ENCODE measurements at places on chromosomes 1 and 21. TPM values are rescaled to one million over a fixed set of nuclear protein-coding genes. Genes with fewer than 3 reads are reported as not detected.

DNA sequence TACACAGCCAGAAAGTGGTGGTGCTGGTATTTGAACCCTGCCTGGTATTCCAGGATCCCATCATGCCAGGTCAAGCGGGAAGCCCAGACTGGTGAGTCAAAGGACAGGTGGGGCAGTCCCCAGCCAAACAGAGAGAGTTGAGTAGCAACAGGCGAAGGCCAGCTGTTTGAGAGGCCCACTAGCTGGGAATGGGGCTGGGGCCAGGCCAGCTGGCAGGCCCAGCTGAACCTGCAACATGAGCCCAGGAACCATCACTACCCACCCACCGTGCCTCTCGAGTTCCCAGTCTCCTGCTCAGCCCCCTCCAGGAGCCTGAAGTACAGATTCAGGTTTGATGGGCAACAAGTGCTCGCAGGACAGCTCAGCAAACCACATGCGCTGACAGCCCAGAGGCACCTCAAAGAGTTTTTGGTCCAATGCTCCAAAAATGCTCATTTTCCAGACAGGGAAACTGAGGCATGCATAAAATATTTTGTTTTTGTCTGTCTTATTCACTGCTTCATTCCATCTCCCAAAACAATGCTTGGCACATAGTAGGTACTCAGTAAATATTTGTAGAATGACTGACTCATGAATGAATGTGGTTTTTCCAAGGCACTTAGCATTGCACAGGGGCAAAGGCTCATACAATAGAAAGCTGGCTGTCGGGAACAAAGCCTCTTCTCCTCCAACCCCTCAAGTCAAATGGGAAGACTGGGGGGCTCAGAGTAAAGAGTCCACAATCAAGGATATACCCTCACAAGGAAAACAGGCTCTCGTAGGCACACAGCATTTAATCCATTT is 42.5 kb upstream of the CLIC4 start:
- peaks cover 40% of the 10 kb centered on the region for H3K4me1 ChIP-seq
- no peak overlapping the region for H3K4me3 ChIP-seq
- H3K27ac ChIP-seq, result no peak overlapping the region
- no peak for DNase-seq
- H3K36me3 ChIP-seq, result no peaks in the 10 kb centered on the region

GRCh38 chr1:236706183-236706582 is 19.9 kb downstream of the ACTN2 start:
- no peak overlapping the region for H3K4me3 ChIP-seq
- no peaks in the 10 kb centered on the region for H3K36me3 ChIP-seq
- H3K4me1 ChIP-seq, result no peaks in the 10 kb centered on the region

GRCh38 chr1:96698342-96698983 is 23.1 kb upstream of the PTBP2 start:
- H3K4me3 ChIP-seq, result no peak overlapping the region
- H3K27me3 ChIP-seq, result no peaks in the 10 kb centered on the region
- DNase-seq, result no peak
- H3K27ac ChIP-seq, result no peak overlapping the region
- no peaks in the 10 kb centered on the region for H3K4me1 ChIP-seq

DNA sequence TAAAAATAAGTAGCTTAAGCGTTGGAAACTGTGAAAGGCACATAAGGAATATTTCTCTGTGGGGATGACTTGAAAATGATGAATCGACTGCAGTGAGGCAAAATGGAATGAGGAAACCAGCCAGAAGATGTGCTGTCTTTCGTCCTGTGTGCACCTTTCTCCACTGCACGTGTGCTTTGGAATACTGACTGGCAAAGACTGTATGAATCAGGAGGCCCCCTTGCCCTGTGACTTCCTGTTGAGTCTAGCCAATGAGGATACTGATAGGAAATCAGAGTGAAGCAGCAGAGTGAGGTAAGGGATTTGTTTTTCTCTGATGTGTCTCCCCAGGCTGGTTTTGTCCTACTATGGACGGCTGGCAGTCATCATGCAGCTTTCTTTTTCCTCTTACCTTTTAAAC is 118.2 kb upstream of the ADGRL4 start:
- DNase-seq, result no peak
- H3K4me3 ChIP-seq, result no peak overlapping the region
- H3K4me1 ChIP-seq, result no peaks in the 10 kb centered on the region
- no peak overlapping the region for H3K27ac ChIP-seq

- H3K36me3 ChIP-seq, result no peaks in the 10 kb centered on the region
- no peaks in the 10 kb centered on the region for H3K4me1 ChIP-seq
- H3K27me3 ChIP-seq, result no peaks in the 10 kb centered on the region
- no peak overlapping the region for H3K27ac ChIP-seq
These were observed 120.6 kb upstream of the ARHGEF16 start for GRCh38 chr1:3333903-3334302.

- H3K36me3 ChIP-seq, result no peaks in the 10 kb centered on the region
- no peak for DNase-seq
- no peak overlapping the region for H3K4me3 ChIP-seq
- H3K27me3 ChIP-seq, result no peaks in the 10 kb centered on the region
- H3K27ac ChIP-seq, result no peak overlapping the region
These were observed 112.8 kb downstream of the PRRX1 start for GRCh38 chr1:170776777-170777176.

DNA sequence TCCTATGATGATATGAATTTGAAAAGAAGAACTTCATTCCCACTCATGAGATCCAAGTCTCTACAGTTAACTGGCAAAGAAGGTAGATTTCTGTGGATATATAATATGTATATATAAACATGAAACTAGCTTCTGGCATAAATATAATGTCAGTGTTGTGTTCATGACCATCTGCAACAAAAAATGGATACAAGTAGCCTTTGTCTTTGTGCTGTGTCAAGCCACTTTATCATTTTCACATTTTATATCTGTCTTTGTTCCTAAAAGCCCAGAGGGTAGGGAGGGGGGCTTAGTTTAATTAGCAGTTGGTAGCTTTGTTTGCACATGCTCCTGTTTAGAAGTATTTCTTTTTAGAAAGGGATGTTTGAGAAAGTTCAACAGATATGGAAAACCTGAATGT is 56.2 kb upstream of the FASLG start:
- H3K36me3 ChIP-seq, result no peaks in the 10 kb centered on the region
- H3K27me3 ChIP-seq, result no peaks in the 10 kb centered on the region
- H3K4me1 ChIP-seq, result no peaks in the 10 kb centered on the region
- no peak overlapping the region for H3K27ac ChIP-seq

- no peaks in the 10 kb centered on the region for H3K27me3 ChIP-seq
- no peaks in the 10 kb centered on the region for H3K4me1 ChIP-seq
- H3K4me3 ChIP-seq, result no peak overlapping the region
- no peak overlapping the region for H3K27ac ChIP-seq
These were observed 590.5 kb upstream of the ADAMTS5 start for GRCh38 chr21:27557356-27557755.

- no peak overlapping the region for H3K27ac ChIP-seq
- DNase-seq, result no peak
- no peak overlapping the region for H3K4me3 ChIP-seq
These were observed 47.8 kb upstream of the NRDC start for GRCh38 chr1:51926171-51926812.

DNA sequence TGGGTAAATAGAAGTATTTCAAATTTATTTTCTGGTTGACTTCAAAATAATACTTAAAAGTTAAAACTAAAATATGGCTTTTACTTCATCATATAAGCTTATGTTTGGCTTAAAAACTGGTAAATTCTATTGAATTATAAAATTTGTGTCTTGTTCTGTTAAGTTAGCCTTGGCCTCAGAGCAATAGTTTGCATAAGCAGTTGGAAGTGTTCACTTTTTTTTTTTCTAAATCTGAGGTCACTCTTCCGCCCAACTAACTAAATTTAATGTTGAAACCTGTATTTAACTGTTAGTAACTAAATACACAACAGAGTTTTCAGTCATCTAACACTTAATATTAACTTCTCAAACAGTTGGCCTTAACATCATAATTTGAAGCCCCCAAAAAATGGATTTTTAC is 871.7 kb upstream of the ADAMTS5 start:
- no peak for DNase-seq
- no peaks in the 10 kb centered on the region for H3K27me3 ChIP-seq
- H3K4me1 ChIP-seq, result no peaks in the 10 kb centered on the region
- H3K27ac ChIP-seq, result no peak overlapping the region
- no peaks in the 10 kb centered on the region for H3K36me3 ChIP-seq

- DNase-seq, result no peak
- peaks cover 15% of the 10 kb centered on the region for H3K27me3 ChIP-seq
- H3K36me3 ChIP-seq, result no peaks in the 10 kb centered on the region
- no peak overlapping the region for H3K27ac ChIP-seq
- no peak overlapping the region for H3K4me3 ChIP-seq
These were observed 228.7 kb downstream of the C1orf94 start for GRCh38 chr1:34405266-34405959.

DNA sequence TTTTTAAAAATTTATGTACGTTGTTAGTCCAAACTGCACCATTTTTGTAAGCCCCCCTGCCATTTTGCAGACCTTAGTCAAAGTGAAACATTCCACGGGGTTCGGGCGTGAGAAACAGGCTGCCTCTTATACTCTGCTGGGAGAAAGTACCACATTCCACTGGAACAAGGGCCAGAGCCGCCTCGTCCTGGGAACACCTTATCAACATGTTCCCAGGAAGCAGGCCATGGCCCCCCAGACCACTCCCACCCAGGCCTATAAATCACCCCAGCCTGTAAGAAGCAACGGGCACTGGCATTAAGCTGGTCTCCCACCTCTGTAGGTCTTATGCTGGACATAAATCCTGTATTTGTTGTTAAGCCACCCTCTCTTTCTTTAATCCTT is 854 bp upstream of the ZRANB2 start:
- no peak for DNase-seq
- H3K27ac ChIP-seq, result peak overlapping the region; percentile 79
- H3K4me1 ChIP-seq, result peaks cover 13% of the 10 kb centered on the region
- peak overlapping the region; percentile 97 for H3K4me3 ChIP-seq

GRCh38 chr1:223776075-223776814 is 63.9 kb downstream of the CAPN2 start:
- H3K4me1 ChIP-seq, result peaks cover 46% of the 10 kb centered on the region
- peak overlapping the region; percentile 14 for H3K27ac ChIP-seq
- no peak overlapping the region for H3K4me3 ChIP-seq
- H3K36me3 ChIP-seq, result peaks cover 23% of the 10 kb centered on the region

- H3K4me1 ChIP-seq, result peaks cover 3% of the 10 kb centered on the region
- H3K27me3 ChIP-seq, result no peaks in the 10 kb centered on the region
- no peak for DNase-seq
- no peak overlapping the region for H3K4me3 ChIP-seq
- no peak overlapping the region for H3K27ac ChIP-seq
These were observed 8.1 kb upstream of the NCF2 start for GRCh38 chr1:183598386-183598785.

DNA sequence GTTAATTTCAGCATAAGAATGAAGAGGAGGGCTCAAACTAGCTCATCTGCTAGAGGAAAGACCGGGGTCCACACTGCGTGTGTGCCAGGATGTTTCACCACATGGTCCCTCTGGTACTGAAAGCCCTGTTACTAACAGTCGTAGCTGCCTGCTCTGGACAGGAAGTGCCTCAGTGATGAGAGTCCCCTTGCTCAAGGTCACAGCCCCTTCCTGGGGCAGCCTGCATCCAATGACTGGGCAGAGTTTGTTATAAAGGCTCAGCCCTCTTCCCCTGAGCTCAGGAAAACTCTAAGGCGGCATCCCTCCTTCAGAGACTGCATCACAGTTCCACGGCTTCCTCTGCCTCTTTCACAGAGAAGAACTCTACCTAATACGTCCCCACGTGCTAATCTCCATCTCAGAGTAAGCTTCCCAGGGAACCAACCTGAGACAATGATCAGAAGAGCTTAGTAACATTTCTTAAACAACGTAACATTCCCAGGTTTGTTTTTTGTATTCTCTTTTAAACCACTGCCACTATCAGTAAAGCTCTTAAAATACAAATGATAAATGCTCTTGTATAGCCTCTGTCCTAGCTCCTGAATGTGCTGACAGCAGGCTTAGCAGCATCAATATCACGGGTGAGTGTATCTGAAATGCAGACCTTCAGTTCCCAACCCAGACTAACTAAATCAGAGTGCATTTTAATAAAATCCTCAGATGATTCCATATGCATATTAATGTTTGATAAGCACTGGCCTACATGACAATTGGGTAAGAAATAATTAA is 38.0 kb upstream of the ATP1A1 start:
- no peaks in the 10 kb centered on the region for H3K4me1 ChIP-seq
- no peak overlapping the region for H3K27ac ChIP-seq
- DNase-seq, result no peak
- no peak overlapping the region for H3K4me3 ChIP-seq
- no peaks in the 10 kb centered on the region for H3K36me3 ChIP-seq

GRCh38 chr1:183165456-183165855 is 20.6 kb upstream of the LAMC2 start:
- no peak for DNase-seq
- no peak overlapping the region for H3K27ac ChIP-seq
- H3K4me1 ChIP-seq, result peaks cover 54% of the 10 kb centered on the region
- H3K27me3 ChIP-seq, result no peaks in the 10 kb centered on the region

DNA sequence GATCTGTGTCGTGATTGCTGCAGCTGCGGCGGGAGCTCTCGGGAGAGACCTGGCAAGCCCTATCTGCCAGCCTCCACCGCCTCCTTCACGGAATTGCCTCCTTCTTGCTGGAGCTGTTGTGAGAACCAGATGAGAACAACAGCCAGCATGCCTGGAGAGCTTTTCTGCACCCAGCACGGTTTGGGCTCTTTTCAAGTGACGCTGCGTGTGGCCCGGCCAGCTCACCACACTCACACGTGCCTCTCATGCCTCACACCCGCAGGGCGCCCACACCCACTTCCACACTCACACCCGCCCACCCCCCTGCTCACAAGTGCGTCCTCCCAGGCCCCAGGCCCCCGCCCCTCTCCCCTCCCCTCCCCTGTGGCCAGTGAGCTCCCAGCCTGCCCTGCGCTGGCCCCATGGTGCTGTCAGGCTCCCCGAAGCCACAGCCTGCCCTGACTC is 135.7 kb upstream of the RUNX3 start:
- no peak overlapping the region for H3K4me3 ChIP-seq
- no peaks in the 10 kb centered on the region for H3K36me3 ChIP-seq
- no peak for DNase-seq
- no peak overlapping the region for H3K27ac ChIP-seq
- peaks cover 8% of the 10 kb centered on the region for H3K4me1 ChIP-seq

- DNase-seq, result peak; percentile 76
- peak within 1 kb of the TSS; percentile 98 for H3K4me3 ChIP-seq
- H3K4me1 ChIP-seq, result peaks cover 18% of the 10 kb centered on the region
- peak within 1 kb of the TSS; percentile 75 for H3K27ac ChIP-seq
- peaks cover 14% of the 10 kb centered on the region for H3K36me3 ChIP-seq
These were observed at the start of gene PITHD1 for GRCh38 chr1:23777979-23778814. Gene PITHD1, plus strand, starts transcription at chr1:23778418. Its CDS starts 98 bp downstream, at chr1:23778516.

GRCh38 chr21:45981151-45982091 is at the start of gene COL6A1:
Gene COL6A1, plus strand, starts transcription at chr21:45981770. Its CDS starts 81 bp downstream, at chr21:45981851.
- H3K27me3 ChIP-seq, result no peaks in the 10 kb centered on the region
- no peaks in the 10 kb centered on the region for H3K36me3 ChIP-seq
- H3K27ac ChIP-seq, result peak within 1 kb of the TSS; percentile 90
- DNase-seq, result peak; percentile 52

GRCh38 chr1:1218524-1219200 is 4.7 kb upstream of the TNFRSF4 start:
- H3K4me3 ChIP-seq, result no peak overlapping the region
- H3K27ac ChIP-seq, result peak overlapping the region; percentile 11
- peaks cover 7% of the 10 kb centered on the region for H3K4me1 ChIP-seq
- peaks cover 25% of the 10 kb centered on the region for H3K36me3 ChIP-seq
- H3K27me3 ChIP-seq, result no peaks in the 10 kb centered on the region
- DNase-seq, result no peak

Gene ADCY10
- 0.30 TPM for total RNA-seq

Gene OR2G6
- not detected for total RNA-seq

Gene VANGL2
- 1.1 TPM for total RNA-seq

Gene RSRP1
- 82.9 TPM for total RNA-seq

Gene CSMD2
- total RNA-seq, result 0.22 TPM

Gene TMEM82
- total RNA-seq, result not detected

Gene TSACC
- total RNA-seq, result 1.0 TPM

Gene FCER1G
- 0.86 TPM for total RNA-seq

Gene SGIP1
- 0.15 TPM for total RNA-seq

Gene KANK4
- not detected for total RNA-seq

Gene PLA2G5
- total RNA-seq, result not detected
